ENCODE measurements at places on chromosomes 6 and 20.

GRCh38 chr20:17871181-17871580 lies 97.4 kb downstream of the SNX5 start:
- DNase-seq, result no peak

- no peak for DNase-seq
Observed at GRCh38 chr6:8435845-8436168, 462 bp upstream of the SLC35B3 start.

DNA sequence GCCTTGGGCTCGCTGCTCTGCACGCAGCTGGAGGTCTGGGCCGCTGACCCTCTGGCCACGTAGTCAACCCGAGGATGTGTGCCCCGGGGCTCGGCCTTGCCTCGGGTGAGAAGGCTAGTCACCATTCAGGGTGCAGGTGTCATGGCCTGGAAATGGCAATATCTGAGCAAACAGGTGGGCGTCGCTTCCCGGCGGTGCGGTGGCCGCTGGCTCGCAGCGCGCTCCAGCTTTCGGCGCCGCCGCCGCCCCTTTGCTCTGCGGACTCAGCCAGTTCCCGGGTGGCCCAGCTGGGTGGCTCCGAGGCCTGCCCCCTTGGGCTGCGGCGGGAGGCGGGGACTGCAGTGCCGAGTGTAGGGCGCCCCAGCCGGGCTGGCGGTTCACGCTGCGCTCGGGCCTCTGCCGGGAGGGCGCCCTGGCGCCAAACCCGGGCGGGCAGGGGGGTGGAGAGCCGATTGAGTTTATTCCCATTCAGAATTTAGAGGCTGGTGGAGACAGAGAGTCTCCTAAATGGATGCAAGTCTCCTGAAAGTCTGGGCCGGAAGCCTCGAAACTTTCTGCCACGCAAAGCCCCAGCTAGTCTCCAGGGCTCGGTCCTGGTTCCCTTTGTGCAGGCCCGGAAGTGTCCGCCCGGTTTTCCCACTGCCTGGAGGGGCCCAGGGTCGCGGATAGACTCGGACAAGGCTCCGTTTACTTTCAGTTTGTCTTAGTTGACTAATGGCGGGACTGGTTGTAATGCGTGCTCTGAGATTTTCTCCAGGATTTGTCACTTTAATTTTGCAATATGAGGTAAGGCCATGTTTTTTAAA lies 11.3 kb upstream of the TFAP2A start:
- DNase-seq, result no peak

DNA sequence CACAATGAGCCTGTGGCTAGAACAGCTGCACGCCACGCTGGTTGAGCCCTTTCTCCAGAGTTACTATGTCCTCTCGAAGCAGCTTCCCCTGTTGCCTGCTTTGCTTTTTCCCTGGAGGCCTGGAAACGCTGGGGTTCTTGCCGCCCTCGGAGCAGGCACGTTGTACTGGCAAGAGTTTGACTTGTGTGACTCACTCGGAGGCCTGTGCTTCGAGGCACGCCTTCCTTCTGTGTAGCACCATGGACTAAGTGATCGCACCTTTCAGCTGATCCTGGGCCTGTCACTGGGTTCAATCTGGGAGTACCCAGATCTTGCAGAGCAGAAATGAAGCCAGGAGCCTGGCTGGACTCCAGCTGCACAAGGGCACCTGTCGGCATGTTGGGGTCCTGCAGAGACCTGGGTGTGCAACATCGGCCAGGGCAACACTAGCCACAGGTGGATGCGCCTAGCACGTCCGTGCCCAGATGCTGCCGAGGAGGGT lies 5.2 kb downstream of the INSM1 start:
- peak; percentile 73 for DNase-seq

GRCh38 chr6:23535101-23535500 lies 590.9 kb upstream of the NRSN1 start:
- DNase-seq, result no peak

GRCh38 chr20:49986049-49986448 lies 3.3 kb downstream of the SNAI1 start:
- no peak for DNase-seq

DNA sequence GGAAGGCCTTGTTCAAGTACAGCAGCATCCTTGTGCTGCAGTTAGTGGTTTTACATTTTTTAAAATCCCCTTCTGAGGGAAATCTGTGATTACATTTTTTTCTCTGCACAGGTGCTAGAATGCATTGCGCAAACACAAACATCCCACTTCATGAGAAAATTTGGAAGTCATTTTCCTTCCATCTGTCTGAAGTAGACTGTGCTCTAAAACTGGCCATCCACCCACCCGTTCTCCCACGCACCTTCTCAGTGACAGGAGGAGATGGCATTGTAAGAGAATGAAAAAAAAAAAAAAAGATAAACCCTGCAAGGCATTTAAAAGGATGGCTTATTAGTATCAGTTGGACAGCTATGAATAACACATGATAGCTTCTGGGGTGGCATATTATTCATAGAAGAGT lies 65.0 kb downstream of the SOBP start:
- no peak for DNase-seq

GRCh38 chr6:101386982-101387381 lies 6.5 kb upstream of the GRIK2 start:
- DNase-seq, result no peak

DNA sequence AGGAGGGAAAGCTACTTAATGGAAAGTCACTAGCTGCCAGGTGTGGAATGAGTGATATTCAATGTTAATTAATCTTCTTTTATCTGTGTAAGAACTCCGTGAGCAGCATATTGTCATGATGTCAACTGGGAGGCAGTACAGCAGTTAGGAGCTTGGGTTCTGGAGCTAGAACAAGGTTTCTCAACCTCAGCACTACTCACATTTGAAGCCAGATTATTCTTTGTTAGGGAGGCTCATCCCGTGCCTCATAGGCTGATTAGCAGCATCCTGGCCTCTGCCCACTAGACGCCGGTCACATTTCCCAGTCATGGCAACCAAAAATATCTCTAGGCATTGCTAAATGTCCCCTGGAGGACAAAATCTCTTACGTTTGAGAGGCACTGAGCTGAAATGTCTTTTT lies 41.2 kb downstream of the BCAS1 start:
- DNase-seq, result no peak

- no peak for DNase-seq
Observed at GRCh38 chr6:36023996-36024795, at the start of gene SLC26A8. Gene SLC26A8, minus strand, starts transcription at chr6:36024641. Its CDS starts 4,934 bp downstream, at chr6:36019707.

- no peak for DNase-seq
Observed at GRCh38 chr20:35988910-35989463, 20.6 kb downstream of the CNBD2 start.

GRCh38 chr20:44209686-44210405 lies 725 bp downstream of the OSER1 start:
- no peak for DNase-seq

DNA sequence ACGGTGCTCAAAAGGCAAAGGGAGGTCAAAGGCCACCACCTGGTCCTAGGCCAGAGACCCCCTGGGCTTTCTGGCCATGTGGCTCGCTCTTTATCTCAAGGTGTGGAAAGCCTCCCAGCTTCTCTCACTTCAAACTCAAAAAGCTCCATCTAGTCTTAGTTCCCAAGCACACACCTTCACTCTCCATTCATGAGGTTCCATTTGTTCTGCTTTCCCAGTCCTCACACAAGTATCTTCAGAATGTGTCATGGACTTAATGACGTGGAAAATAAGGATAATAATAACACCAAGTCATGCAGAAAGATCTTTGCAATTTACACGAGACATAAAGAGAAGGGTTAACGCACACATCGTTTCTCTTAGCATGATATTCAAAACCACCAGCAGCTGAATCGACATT lies 219.3 kb downstream of the GMDS start:
- no peak for DNase-seq

DNA sequence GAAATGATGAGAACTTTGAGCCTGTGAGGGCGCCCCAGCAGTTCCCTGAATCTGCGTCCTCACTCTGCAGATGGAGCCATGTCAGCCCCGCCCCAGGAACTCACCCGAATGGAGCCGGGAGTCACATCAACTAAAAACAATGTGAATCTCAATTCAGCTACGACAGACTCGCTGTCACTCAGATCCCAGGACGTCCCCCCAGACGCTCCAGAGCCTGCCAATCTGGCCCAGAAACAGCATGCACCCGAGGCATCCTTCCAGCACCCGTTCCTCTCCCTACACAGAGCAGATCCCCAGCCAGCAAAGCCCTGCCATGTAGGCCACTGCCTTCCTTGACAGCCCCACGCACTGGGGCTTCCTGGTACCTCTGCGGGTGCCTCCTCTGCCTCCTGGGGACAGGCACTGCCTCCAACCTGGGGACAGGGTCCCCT lies 248.0 kb downstream of the TTLL2 start:
- DNase-seq, result no peak

GRCh38 chr6:43367245-43367984 lies 2.0 kb downstream of the ZNF318 start:
- no peak for DNase-seq

DNA sequence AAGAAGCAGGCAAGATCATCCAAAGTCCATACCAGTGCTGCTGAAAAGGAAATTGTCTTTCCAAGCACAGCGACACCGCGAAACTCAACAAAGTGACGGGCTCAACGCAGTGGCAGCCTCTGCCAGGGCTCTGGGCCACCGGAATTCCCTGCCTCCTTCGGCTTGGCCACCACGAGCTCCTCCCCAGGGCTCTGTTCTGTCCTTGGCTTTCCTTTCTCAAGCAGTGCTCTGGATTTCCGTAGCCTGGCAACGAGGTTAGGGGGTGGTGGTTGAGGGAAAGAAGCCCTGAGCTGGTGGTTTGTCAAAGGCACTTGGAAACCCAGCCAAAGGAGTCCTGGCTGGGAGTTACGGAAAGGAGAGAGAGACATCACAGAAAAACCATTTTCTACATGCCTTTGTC lies 31.2 kb downstream of the PRR18 start:
- DNase-seq, result no peak

DNA sequence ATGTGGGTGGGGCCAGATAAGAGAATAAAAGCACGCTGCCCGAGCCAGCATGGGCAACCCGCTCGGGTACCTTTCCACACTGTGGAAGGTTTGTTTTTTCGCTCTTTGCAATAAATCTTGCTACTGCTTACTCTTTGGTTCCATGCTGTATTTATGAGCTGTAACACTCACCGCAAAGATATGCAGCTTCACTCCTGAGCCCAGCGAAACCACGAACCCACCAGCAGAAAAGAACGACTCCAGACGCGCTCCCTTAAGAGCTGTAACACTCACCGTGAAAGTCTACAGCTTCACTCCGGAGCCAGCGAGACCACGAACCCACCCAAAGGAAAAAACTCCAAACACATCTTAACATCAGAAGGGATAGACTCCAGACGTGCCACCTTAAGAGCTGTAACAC lies 76.7 kb downstream of the TFAP2A start:
- no peak for DNase-seq

DNA sequence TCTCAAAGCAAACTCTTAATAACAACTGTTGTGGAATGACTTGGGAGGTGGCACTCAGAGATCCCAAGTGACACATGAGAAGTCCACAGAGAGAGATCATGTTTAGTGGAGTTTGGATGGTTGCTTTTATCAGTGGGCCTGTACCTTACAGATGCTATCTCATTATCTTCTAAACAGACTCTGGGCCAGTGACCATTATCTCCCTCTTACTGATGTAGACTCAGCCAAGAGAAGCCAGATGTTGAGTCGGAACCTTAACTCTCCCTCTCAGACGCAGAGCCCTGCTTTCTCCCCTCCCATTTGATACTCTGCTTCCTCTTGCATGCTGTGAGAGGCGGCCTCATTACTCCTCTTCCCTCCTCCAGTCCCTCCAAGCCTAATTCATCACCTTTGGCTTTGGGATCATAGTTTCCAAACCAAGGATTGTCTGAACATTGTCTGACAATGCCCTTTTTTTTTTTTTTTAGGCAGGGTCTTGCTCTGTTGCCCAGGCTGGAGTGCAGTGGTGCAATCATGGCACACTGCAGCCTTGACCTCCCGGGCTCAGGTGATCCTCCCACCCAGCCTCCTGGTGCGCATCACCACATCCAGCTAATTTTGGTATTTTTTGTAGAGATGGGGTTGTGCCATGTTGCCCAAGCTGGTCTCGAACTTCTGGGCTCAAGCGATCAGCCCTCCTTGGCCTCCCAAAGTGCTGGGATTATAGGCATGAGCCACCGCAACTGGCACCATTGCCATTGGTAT lies 4.5 kb upstream of the DDR1 start:
- DNase-seq, result no peak

GRCh38 chr6:31453259-31453658 lies 44.7 kb upstream of the MICB start:
- no peak for DNase-seq

DNA sequence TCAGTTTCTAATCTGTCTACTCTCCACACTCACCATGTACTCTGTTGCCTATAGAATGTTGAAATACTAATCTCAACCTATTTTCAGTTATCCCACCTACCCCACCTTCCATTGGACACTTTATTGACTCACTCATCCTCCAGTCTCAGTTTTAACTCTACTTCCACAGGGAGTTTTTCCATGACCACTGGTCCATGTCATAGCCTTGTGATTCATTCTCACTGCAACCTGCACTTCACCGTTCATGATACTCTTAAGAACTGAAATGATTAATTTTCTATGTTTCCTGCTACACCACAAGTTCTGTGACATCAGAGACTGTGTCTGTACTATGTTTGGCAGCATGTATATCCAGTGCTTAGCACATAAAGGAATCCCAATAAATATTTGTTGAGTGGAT lies 122.8 kb upstream of the HSF2 start:
- no peak for DNase-seq

DNA sequence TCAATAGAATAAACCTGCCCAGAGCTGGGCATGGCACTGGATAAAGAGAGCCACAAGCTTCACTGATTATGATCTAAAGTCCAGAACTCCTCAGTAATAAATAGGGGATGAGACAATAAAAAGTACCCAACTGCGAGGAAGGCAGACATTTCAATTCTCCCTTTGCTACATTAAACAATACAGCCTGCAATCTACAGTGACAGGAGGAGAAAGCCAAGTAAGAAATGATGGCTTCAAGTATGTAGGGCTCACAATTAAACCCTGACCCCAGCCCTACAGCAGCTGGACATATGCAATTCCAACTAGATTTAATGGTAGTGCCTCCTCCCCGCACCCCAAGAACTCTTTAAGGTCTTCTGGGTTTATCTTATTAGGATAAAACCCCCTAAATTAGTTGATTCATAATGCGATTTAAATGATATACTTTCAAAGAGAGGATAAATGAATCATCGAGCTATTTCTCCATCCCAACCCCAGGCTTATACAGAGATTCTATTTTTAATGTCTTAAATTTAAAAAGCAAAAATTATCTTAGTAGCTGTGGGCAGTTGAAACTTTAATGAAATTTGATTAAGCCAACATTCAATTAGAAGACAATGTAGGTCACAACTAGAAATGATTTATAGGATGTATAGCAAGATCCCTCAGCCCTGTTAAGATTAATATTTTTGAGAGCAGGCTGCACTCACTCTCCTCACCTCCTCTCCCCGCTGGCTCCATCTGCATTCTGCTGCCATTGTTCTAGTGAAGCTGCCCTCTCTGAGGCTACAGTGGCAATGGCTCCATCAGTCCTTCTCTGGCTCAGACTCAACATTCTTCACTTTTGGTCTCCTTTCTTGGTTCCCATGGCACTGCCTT lies 57.1 kb downstream of the OGFRL1 start:
- no peak for DNase-seq

DNA sequence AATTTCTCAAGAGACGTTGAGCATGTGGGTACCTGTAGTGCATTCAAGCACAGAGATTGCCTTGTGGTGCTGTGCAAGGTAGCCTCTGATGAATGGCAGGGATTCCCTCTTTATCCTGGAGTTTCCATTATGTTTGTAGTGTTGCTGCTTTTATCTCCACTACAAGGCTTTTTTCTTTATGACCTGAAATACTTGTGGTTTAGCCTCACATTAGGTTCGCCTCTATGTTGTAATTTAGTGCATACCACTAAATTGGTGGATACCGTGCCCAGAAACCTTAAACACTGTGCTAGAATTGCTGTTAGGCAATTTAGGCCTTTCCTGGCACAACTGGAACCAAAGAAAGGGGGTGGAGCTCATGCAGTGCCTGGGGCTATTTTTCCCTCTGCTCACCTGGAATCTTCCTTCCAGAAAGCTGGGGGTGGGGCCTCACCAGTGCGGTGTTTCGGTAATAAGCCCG lies 76.8 kb downstream of the NCOA7 start:
- no peak for DNase-seq
